ENCODE measurements at places on chromosomes 12 and 14.

DNA sequence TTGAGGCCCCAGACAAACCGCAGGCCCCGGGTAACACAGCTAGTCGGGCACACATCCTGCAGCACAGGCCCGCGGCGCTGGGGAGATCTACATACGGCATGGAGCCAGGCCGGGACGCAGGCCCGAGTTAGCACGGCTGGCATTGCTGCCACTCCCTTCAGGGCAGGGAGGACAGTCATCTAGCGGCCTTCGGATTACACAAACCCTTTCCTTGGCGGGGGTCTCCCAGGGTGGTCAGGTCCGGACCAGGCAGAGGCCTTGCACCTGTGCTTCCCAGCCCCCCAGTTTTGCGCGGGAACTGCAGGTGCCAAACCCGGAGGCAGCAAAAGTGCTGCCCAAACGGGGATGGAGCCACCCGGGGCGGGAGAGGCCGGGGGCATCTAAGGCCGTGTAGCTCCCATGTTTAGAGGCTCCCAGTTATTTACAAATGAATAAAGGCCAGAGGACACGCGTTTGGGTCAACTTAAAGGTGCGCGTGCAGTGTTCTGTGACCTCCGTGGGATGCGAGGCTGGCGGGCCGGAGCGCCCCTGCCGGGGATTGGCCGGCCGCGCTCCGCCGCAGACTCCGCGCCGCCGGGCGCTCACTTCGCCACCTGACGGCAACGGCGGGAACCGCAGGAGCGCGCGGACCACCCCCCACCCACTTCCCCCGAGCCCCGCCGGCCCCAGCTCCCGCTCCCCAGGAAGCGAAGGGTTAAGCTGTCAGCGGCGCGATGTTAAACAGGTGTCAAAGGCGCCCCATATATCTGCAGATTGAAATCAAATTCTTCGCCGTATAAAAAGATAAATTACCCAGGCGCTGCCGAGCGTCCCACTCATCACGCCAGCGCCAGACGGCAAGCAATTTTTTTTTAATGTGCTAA lies 18.1 kb downstream of the VSX2 start:
- peak; percentile 77 for DNase-seq

DNA sequence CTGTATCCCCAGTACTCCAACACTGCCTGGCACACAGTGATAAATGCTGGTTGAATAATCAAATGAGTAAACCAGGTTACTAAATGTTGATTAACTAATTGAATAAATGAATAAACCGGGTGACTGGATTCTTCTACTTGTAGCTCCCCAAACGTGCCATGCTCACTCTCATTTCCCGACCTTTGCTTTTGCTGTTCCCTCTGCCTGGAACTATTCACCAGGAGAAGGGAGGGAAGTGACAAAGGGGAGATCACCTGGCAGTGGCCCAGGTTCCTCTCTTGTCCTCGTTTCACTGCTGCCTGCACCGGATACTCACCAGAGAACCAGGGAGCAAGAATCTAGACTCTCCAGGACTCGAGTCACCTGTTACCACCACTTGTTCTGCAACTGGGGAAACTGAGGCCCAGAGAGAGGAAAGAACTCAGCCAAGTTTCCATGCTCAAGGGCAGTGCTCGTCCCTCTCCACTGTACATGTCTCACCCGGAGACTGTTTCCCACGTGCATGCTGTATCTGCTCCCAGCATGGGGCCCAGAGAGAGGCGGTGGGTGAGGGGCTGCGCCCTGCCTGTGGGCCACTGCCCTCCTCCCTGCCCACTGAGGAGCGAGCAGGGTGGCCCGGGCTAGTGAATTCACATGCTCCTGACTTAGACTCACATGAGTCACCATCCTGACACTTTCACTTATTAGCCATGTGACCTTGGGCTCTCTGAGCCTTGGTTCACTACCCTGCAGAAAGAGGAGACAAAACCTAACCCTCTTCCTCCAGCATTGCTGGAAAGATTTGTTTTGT lies 17.7 kb upstream of the POP5 start:
- DNase-seq: peak; percentile 68

DNA sequence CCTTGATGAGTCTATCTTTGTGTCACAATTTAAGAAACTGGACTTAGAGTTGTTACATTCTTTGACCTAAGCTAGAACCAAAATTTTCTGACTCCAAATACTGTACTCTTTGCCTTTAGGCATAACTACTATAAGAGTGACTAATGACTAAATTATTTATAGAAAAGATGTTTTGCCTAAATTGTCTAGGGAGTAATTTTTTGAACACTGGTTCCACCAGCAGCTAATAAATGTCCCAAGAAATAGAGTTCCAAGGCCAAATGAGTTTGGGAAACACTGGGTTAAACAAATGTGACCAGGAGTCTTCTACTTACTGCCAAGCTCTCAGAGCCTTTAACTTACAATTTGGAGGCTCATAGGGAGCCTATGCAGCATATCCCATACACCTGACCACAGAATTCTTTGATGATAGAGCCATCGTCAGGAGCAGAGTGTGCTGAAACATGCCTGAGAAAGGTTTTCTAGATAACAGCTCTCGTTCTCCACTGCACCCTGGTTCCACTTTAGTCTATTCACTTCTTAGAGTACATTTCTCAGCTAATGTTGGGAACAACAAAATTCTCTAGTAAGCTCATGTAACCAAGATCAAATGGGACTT lies 215.9 kb upstream of the HMGA2 start:
- no peak for DNase-seq

GRCh38 chr14:104431929-104432541 lies 147.5 kb upstream of the C14orf180 start:
- DNase-seq: no peak

- no peak for DNase-seq
Measured at GRCh38 chr12:102498471-102498870, 18.1 kb upstream of the IGF1 start.

GRCh38 chr14:74265301-74265965 lies 26.2 kb downstream of the VSX2 start:
- no peak for DNase-seq

DNA sequence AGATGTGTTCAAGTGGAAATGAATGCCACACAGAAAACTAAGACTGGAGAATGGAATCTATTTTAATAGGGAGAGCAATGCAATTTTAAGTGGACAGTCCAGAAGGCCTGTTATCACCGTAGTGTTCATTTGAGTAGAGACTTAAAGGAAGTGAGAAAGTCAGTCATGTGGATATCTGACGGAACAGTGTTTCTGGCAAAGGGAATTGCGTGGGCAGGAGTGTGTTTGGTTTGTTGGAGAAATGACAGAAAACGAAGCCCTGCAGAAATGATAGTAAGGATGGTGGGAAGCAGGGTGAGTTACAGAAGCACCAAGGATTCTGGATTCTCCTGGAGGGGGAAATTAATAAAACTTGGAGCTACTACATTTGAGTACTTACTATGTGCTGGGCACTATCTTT lies 776.6 kb downstream of the MED13L start:
- no peak for DNase-seq

DNA sequence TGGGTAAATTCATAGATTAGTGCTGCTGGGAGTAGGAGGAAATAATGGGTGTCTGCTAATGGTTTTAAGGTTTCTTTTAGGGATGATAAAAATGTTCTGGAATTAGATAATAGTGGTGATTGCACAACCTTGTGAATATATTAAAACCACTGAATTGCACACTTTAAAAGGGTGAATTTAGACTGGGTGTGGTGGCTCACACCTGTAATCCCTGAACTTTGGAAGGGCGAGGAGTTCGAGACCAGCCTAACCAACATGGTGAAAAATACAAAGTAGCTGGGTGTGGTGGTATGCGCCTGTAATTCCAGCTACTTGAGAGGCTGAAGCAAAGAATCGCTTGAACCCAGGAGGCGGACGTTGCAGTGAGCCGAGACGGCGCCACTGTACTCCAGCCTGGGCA lies 1.3 kb downstream of the RAD52 start:
- no peak for DNase-seq

- DNase-seq: no peak
Measured at GRCh38 chr12:11535127-11535526, 114.3 kb upstream of the ETV6 start.

- peak; percentile 72 for DNase-seq
Measured at GRCh38 chr14:61894452-61895077, 132.3 kb downstream of the SNAPC1 start.

- DNase-seq: no peak
Measured at GRCh38 chr14:85599939-85600338, 70.0 kb downstream of the FLRT2 start.

- no peak for DNase-seq
Measured at GRCh38 chr14:59067127-59067894, 121.2 kb upstream of the DAAM1 start.

- no peak for DNase-seq
Measured at GRCh38 chr14:80942191-80942600, 658 bp upstream of the CEP128 start.

DNA sequence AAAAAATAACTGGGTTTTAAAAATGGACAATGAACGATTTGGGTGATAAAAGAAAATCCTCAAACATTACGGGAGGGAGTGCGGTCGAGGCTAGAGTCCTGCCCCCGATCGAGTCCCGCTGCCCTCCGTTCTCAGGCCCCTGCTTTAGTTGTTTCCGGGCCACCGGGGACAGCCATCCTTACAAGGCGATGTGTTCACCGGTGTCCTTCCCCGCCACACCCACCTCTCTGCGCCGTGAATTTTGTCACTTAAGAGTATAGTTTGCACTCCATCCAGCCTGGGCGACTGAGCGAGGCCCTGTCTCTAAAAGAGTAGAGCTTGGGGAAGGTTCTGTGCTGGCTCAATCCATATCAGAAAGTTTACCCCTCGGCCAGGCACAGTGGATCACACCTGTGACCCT lies 2.9 kb downstream of the ULK1 start:
- no peak for DNase-seq

DNA sequence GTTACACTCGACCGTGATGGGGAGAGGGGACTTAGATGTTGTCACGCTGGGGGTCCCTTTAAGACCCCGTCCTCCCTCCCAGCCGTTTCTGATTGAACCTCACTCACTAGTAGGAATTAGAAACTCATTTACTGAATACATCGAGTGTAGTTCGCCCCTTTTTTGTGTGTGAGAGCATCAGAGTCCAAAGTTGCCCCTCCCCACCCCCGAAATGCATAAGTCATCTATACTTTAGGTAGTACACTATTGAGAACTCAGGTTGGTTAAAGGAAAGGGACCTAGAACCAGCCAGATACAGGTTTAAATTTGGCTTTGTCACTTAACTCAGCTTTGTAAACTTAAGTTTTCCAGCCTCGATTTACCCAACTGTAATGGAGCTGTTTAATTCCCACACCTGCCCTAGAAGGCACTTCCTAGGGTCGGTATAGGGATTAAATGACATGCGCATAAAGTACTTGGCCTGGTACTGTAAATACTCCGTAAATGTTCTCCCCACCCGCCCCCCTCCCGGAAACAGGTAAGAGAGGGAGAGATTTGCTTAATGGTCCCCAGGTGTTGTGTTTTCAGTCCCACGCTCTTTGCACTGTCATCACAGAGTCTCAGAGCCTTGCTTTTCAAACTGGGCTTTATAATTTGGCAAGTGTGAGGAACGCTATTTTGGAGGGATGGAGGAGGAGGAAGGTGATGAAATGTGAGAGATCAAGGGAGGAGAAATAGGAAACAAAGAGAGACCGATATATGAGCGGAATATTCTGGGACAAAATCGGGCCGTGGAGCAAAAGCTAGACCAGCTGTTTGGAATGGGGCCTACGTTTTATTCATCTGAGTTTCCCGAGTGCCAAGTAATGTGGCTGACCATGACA lies 897 bp downstream of the SUDS3 start:
- DNase-seq: no peak

- DNase-seq: no peak
Measured at GRCh38 chr14:91227183-91227628, 17.3 kb downstream of the GPR68 start.

GRCh38 chr12:32679091-32679919 lies at the start of gene DNM1L:
Gene DNM1L (plus strand): TSS chr12:32679301. CDS start chr12:32679364, 63 bp downstream.
- peak; percentile 96 for DNase-seq

DNA sequence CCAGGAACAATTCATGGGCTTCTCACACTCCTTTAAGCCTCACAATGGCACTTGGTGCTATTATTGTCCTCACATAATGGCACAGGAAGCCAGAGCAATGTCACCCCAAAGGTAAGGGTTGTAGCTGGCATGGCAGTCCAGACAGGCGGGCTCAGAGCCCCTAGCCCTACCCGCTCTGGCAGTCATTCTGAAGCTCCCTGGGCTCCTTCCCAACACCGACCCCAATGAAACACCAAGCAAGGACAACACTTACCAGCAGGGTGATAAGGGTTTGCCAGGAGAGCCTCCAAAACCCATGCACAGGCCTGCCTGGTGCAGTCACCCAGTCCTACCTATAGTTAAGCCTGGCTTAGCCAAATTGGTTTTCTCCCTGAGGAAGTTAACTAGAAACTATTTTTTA lies 30.8 kb downstream of the MAX start:
- DNase-seq: no peak

DNA sequence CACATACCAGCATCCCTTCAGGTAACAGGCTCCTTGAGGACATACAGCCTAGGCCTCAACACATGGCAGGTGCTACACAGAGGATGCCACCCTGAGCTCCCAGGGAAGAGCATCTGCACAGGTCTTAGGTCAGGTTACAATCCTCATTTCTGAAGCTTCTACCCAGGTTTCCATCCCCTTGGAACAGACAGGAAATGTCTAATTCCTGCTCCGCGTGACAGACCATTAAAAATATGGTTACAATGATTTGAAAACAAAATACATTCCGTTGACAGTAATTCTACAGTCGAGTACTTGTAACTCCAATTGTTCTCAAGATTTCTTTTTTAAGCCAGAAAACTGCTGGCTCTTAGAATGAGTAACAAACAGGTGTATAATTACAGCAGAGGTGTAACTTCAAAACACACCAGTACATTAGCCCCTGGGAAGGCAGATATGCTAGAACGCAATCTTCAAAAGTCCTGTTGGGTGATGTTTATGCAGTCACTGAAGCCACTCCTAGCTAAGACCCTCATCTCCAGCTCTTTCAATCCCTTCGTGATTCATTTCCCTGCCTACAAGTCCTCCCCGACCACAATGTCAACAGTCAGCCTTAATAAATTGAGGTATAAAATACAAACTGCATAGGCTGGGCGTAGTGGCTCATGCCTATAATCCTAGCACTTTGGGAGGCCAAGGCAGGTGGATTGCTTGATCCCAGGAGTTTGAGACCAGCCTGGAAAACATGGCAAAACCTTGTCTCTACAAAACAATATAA lies 11.6 kb downstream of the SETD3 start:
- no peak for DNase-seq

DNA sequence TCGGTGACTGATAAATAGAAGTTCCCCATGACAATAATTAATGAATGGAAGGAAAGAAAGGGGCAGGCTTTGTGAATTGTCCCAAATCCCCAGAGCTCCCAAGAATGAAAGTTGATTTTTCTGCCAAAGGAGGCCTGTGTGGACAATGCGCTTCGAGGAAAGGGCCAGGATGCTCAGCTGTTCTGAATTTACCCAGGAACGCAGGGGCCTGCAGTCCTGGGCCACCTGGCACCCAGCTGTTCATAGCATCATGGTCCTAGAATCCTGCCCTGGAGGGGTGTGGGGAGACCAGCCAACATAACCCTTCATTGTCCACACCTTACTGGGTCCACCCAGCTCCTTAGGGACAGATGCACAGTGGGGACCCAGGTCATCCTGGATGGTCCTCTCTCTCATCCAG lies 587.5 kb downstream of the BCL11B start:
- no peak for DNase-seq

Measured in AG08395 (cell line).